ENCODE measurements at places on chromosomes 7 and 10. TPM values are rescaled to one million over a fixed set of nuclear protein-coding genes. Genes with fewer than 3 reads are reported as not detected.

DNA sequence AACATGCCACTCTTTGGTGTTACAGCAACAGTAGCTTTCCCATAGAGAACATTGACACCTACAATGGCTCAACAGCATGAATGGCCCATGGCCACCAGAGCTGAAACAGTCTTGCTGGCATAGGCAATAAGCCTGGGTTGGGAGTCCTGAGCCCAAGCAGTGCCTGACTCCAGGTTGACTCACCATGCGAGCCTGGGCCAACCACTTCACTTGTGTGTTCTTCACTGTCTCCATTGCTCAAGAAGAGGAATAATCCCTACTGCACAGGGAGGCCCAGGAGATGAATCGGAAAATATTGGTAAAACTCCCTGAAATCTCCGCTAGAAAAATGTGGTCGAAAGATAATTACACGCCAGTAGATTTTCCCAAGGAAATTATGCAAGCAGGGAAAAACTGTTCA is 89.2 kb upstream of the INHBA start:
- DNase-seq: no peak

The IL2RA gene
- not detected for total RNA-seq

DNA sequence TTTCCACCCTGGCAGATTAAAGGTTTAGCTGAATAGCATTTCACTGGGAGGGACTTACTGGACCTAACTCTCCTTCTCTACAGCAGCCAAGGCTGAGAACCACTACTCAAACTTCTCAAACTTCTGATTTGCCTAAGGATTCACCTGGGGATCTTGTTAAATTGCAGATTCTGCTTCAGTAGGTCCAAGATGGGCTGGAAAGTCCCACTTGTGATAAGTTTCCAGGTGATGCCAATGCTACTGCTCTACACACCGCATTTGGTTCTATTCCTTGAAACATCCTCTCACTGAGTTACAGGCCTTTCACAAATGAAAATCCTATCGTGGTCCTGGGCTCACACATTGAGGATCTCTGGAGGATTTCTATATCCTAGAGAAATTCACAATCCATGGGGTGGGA is 147.9 kb downstream of the CHCHD3 start:
- no peak for DNase-seq

- no peak for DNase-seq
These were observed 22.7 kb upstream of the TRUB1 start for GRCh38 chr10:114915294-114915693.

- no peak for DNase-seq
These were observed 40.2 kb upstream of the PROSER2 start for GRCh38 chr10:11782793-11783557.

DNA sequence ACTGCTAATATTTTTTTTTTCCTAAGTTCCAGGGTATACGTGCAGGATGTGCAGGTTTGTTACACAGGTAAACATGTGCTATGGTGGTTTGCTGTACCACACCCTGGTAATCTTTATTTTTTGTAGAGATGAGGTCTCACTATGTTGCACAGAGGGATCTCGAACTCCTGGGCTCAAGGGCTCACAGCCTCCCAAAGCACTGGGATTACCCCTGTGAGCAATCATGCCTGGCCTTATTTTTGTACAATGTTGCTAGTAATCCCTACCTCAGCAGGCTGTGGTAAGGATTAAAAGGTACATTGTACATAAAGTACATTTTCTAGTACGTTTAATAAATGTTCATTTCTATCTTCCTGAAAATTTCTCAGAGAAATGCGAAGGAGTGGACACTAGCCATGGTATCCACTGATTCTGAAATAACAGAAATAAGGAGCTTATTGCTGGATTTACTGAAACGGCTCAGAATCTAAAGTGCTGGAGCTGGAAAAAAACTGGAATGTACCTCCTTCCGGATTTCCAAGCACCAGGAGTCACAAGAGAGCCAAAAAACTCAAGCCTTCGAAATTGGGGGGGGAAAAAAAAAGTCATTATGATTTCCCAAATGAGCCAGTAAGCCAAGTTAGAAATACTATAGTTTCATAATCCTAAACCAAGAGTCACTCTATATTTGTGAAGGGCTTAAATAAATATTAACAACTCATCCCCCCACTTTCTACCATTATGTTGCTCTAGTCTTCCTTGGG is 69.6 kb downstream of the NT5C2 start:
- no peak for DNase-seq

The NRP1 gene
- total RNA-seq: 100 TPM

DNA sequence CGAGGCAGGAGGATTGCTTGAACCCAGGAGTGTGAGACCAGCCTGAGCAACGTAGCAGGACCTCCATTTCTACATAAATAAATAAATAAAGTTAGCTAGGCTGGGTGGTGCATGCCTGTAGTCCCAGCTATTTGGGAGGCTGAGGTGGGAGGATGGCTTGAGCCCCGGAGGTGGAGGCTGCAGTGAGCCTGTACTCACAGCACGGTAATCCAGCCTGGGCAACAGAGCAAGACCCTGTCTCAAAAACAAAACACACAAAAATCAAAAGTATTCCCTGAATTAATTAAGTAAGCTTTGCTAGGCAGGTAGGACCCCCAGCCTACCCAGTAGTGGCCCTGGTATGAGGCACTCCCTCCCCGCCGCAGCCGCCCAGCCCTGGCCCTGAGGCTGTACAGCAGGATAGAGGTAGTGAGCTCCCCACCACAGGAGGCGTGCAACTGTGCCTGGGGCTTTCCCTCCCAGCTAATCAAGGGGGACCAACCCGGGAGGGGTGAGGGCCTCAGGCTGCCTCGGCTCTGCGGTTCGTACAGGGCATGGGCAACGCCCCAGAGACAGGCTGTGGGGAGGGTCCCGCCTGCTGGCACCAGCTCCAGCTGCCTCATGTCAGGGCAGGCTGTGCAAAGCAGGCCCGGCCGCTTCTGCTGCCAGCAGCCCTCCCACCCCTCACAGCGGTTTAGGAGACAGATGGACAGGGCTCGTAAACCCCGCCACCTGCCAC is 1.0 kb upstream of the CYP2W1 start:
- DNase-seq: peak; percentile 81

- DNase-seq: no peak
These were observed 62.3 kb upstream of the CCDC6 start for GRCh38 chr10:59968705-59969104.

- no peak for DNase-seq
These were observed 21.9 kb downstream of the FRA10AC1 start for GRCh38 chr10:93680412-93681047.

- no peak for DNase-seq
These were observed 3.8 kb downstream of the VPS41 start for GRCh38 chr7:38905056-38905759.

DNA sequence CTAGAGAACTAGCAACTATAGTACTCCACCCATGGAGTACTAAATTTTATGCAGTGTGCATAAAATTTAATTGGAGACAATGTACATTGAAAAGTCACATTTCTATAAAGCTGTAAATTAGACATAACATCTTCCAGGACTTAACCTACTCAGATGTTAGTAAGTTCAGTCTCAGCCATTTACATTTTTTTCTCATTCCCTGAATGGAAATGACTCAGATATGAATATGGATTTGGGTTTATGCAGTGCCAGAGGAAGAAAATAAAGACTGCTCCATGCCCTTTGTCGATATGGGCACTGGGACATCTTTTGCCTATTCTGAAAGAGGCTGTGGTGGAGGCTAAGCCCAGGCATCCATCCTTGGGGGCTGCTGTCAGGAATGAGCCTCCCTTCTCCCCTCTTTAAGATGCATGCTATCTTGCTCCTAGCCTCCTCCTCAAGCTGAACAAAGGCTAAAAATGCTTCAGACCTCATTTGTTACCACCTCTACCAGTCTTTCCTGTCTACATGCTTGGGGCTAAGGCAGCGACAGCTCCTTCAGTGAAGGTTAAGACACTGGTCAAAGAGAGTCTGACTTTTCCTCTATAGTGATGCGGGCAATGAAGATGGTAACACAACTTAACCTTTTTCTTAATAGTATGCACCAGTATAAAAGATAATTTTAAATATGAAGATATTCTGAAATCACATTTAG is 486.8 kb upstream of the ANKRD30A start:
- no peak for DNase-seq

- DNase-seq: no peak
These were observed 27.4 kb upstream of the ATRNL1 start for GRCh38 chr10:115065801-115066200.

GRCh38 chr10:33133557-33133956 is 175.5 kb upstream of the ITGB1 start:
- no peak for DNase-seq

The TCERG1L gene
- total RNA-seq: 2.2 TPM

DNA sequence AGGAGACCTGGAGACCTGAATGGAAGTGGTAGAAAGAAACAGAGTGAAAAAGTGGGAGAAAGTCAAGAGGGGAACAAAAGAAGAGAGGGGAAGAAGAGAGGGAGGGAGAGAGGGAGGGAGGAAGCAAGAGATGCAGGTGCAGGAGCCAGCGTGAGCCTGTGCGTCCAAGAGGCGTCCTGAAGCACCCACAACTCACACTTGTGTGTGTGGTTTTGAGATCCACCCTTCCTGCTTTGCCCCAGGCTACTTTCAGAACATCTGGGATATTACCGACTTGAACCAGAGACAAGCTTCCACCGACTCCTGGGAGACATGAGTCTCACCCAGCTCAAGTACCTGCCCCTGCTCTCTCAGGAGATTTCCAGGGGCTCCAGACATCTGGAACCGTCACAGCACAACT is 9.8 kb downstream of the AFAP1L2 start:
- DNase-seq: no peak

The FIS1 gene
- 128 TPM for total RNA-seq

GRCh38 chr10:22852712-22853353 is 75.0 kb upstream of the ARMC3 start:
- DNase-seq: no peak

The NYAP1 gene
- 36.6 TPM for total RNA-seq

DNA sequence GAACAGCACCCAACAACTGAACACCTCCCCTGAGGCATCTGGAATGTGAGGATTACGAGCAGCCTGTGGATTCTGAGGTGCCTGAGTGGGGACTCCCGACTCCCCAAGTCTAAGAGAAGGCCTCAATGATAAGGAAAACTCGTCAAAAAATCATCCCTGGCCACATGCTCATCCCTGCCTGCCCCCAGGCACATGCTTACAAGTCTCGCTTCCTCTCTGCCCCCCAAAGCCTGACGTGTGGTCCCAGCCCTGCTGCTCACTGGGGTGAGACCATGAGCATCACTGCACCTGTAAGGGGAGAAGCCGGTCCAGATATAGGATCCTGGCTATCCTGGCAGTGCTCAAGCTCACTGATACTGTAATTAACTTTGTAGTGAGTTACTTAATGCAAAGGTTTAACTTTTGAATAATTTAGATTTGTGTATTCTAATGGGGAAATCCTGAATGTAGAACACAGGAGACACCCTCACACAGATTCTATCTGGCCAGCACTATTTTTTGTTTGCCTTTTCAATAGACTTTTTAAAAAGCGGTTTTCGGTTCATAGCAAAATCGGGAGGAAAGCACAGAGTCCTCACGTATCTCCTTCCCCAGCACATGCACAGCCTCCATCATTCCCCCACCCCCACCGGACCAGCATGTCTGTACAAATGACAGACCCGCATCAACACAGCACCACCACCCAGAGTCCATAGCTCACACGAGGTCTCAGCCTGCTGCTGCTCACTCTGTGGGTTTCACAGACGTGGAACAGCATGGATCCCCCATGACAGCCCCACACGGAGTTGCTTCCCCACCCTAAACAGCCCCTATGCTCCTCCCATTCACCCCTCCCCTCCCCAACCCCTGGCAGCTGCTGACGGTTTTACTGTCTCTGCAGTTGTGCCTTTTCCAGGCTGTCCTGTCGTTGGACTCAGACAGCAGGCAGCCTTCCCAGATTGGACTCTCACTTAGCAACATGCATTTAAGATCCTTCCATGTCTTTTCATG is 167.9 kb downstream of the DIP2C start:
- peak; percentile 55 for DNase-seq

DNA sequence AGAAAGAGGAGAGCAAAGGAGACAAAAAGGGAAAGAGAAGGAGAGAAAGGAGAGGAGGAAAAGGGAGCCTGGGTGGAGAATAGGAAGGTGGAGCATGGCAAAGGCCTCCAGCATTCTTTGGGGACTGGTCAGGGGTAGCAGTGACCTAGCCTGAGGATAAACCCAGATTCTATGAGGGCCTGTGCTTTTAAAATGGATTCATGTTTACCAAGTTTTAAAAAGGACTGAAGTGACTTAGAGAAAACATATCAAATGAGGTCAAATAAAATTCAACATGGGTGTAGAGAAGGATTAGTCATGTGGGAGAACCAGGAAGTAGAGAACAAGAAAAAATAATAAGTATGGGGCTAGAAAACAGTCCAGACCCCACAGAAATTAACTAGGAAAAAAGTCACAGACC is 20.7 kb downstream of the CREB3L2 start:
- no peak for DNase-seq

GRCh38 chr7:134844200-134844599 is 64.8 kb downstream of the CALD1 start:
- DNase-seq: no peak

DNA sequence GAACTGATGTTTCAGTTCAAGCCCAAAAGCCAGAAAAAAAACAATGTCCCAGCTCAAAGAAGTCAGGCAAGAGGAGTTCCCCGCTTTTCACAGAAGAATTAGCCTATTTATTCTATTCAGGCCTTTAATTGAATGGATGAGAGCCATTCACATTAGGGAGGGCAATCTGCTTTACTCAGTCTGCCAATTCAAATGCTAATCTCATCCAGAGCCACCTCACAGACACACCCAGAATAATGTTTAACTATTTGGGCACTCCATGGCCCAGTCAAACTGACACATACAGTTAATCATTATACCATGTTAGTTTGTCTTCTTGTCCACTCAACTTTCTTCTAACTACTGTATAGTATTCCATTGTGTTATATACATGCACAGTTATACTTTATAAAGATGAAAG is 2.6 kb upstream of the NPSR1 start:
- DNase-seq: no peak

The CAV1 gene
- total RNA-seq: 0.78 TPM

The HOXA2 gene
- not detected for total RNA-seq

Data from glutamatergic neuron (in vitro differentiated cells).